ENCODE measurements at places on chromosomes 1 and 21.

DNA sequence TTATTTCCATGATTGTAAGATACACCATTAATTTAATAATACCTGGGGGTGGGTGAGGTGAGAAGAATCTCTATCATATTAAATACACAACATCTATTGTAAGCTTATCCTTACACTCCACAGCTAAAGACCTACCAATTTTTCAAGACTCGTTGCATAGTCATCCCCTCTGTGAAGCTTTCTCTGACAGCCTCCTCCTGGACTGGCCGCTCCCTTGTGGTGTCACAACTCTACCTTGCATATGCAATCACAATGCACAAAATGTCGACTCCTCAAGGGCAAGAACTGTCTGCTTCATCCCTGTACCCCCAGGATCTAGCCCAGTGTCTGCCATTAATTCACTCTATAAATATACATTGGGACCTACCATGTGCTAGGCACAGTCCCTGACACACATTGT lies 2.4 kb upstream of the PTGFRN start:
- DNase-seq: no peak

- DNase-seq: no peak
These were observed 35.3 kb downstream of the CLCA4 start for GRCh38 chr1:86582161-86582560.

DNA sequence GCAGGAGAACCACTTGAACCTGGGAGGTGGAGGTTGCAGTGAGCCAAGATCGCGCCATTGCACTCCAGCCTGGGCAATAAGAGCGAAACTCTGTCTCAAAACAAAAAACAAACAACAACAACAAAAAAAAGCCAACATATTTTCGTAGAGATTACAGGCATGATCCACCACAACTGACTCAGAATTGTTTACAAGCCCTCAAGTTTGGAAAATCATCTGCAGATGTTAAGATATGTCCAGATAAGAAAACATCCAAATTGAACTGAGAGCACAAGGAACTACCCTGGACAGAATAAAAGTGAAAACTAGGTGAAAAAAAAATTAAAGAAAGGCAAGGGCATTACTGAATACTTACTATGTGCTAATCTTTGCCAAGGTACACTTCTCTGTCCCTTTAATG lies 89.8 kb upstream of the WLS start:
- DNase-seq: no peak

DNA sequence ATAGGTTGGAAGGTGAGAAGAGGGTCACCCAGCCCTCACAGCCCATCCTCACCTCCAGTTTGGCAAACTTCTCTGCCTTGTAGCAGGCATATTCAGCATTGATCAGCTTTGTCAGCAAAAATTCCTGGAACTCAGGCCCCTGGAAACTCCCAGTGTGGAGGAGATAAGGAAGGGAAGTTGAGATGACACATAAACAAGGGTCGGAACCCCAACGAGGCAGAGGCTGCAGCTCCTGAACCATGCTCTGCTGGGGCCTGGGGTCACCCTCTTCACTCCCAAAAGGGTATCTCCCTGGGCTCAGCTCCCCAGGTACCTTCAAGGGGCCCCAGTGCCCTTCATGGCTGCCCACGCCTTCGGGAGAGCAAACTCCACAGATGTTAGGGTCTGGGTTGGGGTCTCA lies 60.4 kb downstream of the RAP1GAP start:
- DNase-seq: no peak

- DNase-seq: no peak
These were observed 73.6 kb downstream of the SLC27A3 start for GRCh38 chr1:153848805-153849204.

- DNase-seq: no peak
These were observed 202.5 kb upstream of the RAB4A start for GRCh38 chr1:229068270-229068987.

GRCh38 chr1:178498896-178499675 lies 2.3 kb upstream of the CLEC20A start:
- no peak for DNase-seq

DNA sequence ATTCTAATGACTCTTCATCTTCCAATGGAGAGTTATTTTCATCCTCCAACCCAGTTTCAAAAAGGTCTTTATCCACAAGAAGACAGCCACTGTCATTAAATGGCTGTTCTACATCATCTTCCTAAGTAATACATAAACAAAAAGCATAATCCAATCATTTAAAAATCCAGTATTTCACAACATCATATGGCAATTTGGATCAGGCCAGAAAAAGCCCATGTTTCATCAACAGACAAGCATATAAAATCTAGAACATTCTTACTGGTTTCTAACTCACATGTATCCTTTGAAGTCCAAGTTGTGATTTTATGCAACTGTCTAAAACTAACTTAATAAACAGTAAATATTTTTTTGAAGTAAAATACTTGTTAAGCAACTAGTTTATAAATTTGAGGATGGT lies 6.6 kb downstream of the CLSPN start:
- no peak for DNase-seq
